ENCODE measurements at places on chromosomes 7 and 10.

DNA sequence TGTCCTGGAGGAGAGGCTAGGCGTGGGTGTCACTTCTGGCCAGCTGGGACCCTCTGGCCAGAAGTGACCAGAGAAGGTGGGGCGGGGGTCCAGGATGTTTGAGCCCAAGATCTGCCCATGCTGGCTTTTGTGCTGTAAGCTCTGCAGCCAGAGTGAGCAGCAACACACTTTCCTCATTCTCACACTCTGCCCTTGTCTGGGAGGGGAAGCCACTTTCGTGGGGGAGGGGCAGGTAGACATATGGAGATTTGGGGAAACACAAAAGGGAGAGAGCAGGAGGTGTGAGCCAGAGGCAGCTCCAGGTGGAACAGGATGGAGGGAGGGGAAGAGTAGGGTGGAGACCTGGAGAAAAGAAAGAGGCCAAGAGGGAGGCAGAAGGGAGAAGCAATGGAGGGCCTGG is 31.5 kb upstream of the ADCYAP1R1 start:
- no peak for DNase-seq

- DNase-seq = no peak
Observed at GRCh38 chr10:48184224-48184623, 90.3 kb downstream of the FRMPD2 start.

DNA sequence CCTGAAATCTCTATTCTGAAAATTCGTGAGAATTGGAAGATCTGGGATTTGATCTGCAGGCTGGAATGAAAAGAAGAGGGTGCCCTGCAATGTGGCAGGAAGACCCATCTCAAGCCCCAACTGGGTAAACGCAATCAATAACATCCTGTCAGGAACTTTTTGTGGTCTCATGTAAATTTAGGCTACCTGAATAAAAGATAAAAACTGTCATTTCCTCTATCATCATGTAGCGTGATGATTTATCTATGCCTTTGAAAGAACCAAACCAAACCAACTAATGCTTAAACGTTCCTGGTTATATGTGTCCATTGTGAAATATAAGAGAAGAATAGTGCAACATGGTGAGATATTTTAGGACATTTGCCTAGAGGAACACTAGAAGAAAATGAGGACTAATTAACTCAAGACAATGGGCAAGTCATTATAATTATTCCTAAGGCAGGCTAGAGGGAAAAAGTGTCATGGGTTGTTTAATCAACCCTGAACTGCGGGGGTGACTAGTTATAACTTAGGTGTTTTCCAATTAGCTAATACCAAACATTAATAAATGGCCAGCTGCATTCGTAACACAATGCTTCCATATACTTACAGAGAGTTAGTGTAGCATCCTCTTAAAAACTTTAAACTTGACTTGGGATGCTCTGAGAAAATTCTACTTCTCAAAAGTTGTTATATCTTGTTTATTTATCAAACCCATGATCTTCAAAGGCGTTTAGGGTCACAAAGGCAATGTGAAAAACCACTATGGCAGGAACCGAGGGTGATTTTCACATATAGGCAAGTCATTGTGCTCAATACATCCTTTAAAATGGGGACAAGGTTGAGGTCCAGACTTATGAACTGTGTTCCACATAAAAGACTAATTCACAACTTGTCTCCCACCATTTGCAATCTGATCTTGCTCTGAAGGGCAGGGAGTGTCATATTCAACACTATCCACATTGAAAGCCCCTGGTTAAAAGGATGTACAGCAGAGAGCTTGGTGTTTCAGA is 48.6 kb upstream of the ADO start:
- no peak for DNase-seq

- DNase-seq = no peak
Observed at GRCh38 chr10:117327262-117327661, 48.0 kb downstream of the PDZD8 start.

DNA sequence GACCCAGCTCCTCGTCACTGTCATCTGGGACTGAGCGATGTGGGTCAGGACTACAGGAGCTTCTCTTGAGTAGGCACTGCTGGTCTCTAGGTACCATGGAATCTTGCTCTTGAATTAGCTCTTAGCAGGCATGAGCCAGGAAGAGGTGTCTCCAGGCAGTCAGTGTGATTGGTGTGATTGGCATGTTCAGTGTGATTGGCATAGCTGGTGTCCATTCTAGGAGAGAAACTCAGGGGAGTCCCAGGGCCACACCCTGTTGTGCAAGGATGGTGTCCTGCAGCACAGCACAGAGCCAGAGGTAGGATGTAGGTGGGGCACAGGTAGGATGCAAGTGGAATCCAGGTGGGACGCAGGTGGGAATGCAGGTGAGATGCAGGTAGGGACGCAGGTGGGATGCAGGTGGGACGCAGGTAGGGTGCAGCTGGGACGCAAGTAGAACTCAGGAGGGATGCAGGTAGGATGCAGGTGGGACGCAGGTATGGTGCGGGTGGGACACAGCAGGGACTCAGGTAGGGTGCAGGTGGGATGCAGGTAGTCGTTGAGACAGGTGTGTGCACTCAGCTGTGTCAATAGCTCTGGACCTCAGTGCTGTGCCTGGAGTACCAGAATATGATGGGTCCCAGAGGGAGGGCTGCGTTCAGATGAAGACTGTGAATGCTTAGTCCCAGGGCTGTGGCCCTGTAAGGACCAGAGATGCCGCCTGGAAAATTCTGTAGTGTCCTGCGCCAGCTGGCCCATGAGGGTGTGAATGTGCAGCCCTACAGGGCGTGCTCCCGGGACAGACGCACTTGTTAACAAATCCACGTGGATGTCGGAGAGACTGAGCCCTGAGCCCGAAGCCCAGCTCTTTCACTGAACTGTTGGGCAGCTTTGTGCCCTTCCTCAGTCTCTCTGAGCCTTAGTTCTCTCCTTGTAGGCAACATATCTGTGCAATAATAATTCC is 248.2 kb upstream of the PITRM1 start:
- peak; percentile 56 for DNase-seq

All from ascending aorta (tissue), 2 donors.